ENCODE measurements at places on chromosomes 2 and 18. TPM values are rescaled to one million over a fixed set of nuclear protein-coding genes. Genes with fewer than 3 reads are reported as not detected.

ERBB4 gene
- not detected for total RNA-seq

SMAD2 gene
- 67.6 TPM for total RNA-seq

SLC38A11 gene
- not detected for total RNA-seq

ARL4C gene
- total RNA-seq, result 92.1 TPM

IL1F10 gene
- total RNA-seq, result not detected

AQP12B gene
- not detected for total RNA-seq

HRH4 gene
- total RNA-seq, result 0.02 TPM

DPP4 gene
- 0.69 TPM for total RNA-seq

REG3A gene
- not detected for total RNA-seq

ACOXL gene
- total RNA-seq, result not detected

KCNK3 gene
- total RNA-seq, result 1.7 TPM

CD302 gene
- 2.5 TPM for total RNA-seq

IL18RAP gene
- total RNA-seq, result not detected

KIF1A gene
- 0.62 TPM for total RNA-seq

CKAP2L gene
- 14.2 TPM for total RNA-seq

CFC1 gene
- not detected for total RNA-seq

ABCB11 gene
- total RNA-seq, result not detected

RIT2 gene
- total RNA-seq, result not detected

ALPI gene
- total RNA-seq, result not detected

SLC11A1 gene
- total RNA-seq, result 0.16 TPM

SLC23A3 gene
- 0.49 TPM for total RNA-seq

UGT1A8 gene
- not detected for total RNA-seq

IL37 gene
- total RNA-seq, result not detected

LRATD1 gene
- total RNA-seq, result not detected

PDCD1 gene
- not detected for total RNA-seq

GNAL gene
- 6.2 TPM for total RNA-seq

GPR45 gene
- not detected for total RNA-seq

MYOM1 gene
- total RNA-seq, result 0.25 TPM

RAX gene
- total RNA-seq, result not detected

TMEM169 gene
- 0.38 TPM for total RNA-seq

RNF144A gene
- total RNA-seq, result 7.6 TPM

CD8B2 gene
- total RNA-seq, result not detected

BOK gene
- 37.5 TPM for total RNA-seq

IL1B gene
- 0.40 TPM for total RNA-seq

ASB18 gene
- not detected for total RNA-seq

STARD6 gene
- total RNA-seq, result not detected

CGREF1 gene
- 7.3 TPM for total RNA-seq

COL6A3 gene
- total RNA-seq, result 0.09 TPM

Measured in A549 treated with RU486 at 1 μM for 4 hours (cell line).